ENCODE measurements at places on chromosomes 6 and 20. TPM values are rescaled to one million over a fixed set of nuclear protein-coding genes. Genes with fewer than 3 reads are reported as not detected.

DNA sequence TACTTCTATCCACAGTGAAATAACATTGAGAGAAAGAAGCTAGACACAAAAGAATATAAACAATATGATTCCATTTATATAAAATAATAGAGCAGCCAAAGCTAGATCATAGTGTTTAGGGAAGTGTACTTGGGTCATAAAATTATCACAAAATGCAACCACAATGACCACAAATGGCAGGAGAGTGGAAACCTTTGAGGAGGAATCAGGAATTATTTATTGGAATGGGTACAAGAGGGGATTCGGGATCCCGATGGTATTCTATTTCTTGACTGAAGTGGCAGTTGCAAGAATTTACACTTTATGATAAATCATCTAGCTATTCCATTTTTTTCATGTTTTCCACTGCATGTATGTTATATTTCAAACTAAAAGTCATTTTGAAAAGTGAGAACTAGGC is 76.1 kb downstream of the IPCEF1 start:
- no peak for DNase-seq

GRCh38 chr6:835476-836160 is 142.7 kb upstream of the EXOC2 start:
- DNase-seq: no peak

- DNase-seq: no peak
These were observed 15.5 kb downstream of the TXNDC5 start for GRCh38 chr6:7895125-7895423.

- DNase-seq: no peak
These were observed 347.6 kb downstream of the TPBG start for GRCh38 chr6:82711105-82711827.

The SLC2A10 gene
- total RNA-seq: 25.6 TPM
